ENCODE measurements at places on chromosomes 11 and 22.

DNA sequence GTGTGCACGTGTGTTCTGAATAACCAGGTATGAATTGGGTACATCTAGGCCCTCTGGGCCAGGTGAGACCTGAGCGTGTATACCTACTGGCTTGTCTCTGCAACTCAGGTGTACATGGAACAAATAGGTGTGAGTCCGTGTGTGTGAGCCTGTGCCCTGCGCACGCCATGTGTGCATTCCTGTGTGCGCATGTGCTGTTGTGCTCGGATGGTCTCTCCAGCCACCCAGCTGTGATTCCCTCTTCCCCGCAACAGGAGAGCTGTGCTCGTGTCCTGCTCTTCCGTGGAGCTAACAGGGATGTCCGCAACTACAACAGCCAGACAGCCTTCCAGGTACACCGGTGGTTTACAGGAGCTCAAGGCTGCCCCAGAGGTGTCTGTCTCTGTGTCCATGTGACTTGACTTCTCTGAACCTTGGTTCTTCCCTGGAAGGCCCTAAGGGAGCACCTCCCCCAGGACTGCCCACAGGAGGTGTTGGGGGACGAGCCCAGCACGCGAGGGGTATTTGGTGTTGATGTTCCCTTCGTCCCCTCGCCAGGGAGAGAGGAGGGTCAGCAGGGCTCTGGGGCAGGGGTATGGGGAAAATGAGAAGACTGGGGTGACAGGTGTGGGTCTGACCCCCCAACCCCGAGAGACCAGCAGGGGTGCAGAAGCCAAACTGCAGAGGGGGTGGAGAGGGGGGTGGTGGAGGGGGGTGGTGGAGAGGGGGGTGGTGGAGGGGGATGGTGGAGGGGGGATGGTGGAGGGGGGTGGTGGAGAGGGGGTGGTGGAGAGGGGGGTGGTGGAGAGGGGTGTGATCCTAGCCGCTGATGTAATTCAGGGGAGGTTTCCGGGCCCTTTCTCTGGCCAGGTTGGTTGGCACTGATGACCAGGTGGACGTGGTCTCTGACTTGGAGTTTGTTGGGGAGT is 10.7 kb downstream of the SHANK3 start:
- DNase-seq, result no peak

DNA sequence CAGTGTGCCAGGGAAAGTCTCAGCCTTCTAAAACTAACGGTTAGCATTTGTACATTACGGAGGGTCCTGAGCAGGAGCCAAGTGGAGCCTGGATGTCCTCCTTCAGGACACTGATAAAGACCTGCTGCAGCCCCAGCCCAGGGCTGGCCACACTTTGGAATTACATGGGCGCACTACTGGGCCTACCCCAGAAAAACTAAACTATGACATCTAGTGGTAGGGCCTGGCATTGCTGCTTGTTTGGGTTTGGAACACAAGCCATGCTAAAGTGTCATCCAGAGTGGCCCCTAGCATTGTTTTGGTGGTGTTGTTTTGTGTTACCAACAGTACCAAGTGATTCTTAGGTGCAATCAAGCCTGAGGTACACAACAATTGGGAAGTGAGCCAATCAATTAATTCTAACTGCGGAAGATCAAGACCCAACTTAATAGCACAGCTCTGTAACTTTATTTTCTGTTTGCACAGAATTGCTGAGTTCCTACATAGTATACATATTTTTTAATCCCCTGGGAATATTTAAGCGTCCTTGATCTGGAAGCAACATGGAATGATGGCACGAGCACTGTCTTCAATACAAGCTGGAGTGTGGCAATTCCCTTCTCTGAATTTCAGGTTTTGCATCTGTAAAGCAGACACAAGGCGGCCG is 340.7 kb downstream of the LARGE1 start:
- peak; percentile 84 for DNase-seq

- DNase-seq, result no peak
Measured at GRCh38 chr22:49601614-49602321, 225.9 kb downstream of the BRD1 start.

GRCh38 chr11:26983645-26984044 is 10.3 kb upstream of the FIBIN start:
- DNase-seq, result no peak

- no peak for DNase-seq
Measured at GRCh38 chr22:29946220-29946619, 63.2 kb downstream of the MTMR3 start.

DNA sequence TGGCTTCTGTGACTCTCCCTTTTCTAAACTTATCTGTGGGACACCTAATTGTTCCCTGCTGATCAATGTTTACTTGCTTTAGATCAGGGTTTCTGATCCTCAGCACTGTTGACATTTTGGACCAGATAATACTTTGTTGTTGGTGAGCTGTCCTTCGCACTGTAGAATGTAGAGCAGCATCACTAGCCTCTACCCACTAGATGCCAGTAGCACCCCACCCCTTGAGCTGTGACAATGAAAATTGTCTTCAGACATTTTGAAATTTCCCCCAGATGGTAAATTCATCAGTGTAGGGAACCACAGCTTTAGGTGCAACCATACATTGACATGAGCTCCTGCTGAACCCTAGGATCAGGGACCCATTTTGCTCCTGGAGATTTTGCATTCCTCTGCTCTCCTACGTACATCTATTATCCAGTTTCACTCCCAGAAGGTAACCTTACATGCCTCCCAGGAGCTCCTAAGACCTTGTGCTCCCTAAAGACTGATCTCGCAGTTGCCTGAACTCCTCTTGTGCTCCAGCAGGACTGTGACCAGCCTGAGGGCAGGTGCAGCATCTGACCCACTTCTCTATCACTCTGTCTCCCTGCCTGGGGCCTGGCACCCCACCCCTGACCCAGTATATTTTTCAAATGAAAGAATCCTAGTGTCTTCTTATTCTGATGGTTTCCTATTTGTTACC is 107.8 kb downstream of the FAR1 start:
- no peak for DNase-seq

- no peak for DNase-seq
Measured at GRCh38 chr22:20426259-20426615, 11.4 kb downstream of the SCARF2 start.

- no peak for DNase-seq
Measured at GRCh38 chr11:12102588-12103410, 7.6 kb upstream of the MICAL2 start.

DNA sequence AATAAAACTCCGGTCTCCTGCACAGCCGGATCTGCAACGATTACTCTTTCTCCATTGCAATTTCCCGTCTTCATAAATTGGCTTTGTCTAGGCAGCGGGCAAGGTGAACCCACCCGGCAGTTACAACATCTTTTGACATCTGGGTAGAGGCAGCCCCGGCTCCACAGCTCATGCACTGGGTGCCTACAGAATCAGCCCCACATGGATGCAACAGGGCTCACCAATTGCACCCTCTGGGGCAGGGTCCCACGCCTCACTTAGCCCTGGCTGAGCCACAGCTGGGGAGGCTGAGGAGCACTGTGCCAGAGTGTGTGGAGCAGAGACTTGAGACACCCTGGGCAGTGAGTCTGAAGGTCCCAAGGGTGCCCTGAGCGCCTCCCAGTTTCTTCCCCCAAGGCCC is 710.2 kb downstream of the TBC1D22A start:
- DNase-seq, result no peak

DNA sequence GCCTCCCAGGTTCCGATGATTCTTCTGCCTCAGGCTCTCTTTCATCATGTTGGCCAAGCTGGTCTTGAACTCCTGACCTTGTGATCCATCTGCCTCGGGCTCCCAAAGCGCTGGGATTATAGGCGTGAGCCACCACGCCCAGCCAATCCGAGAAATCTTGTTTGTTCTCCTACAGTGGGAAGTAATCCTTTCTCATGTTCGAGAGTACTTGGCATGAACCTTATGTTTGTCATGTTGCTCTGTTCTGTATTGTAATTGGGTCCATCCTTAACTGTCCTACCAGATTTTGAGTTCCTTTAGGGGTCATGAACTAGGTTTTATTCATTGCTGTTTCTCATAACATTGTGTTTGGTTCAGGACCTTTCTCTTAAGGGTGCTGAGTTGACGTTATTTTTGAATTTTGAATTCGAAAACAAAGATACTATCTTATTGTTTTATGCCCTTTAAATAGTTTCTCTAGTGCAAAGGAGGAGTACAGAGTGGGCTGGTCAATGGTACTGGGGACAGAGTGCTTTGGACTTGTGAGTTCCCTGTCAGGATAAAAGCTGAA is 113.4 kb upstream of the RRM1 start:
- no peak for DNase-seq

DNA sequence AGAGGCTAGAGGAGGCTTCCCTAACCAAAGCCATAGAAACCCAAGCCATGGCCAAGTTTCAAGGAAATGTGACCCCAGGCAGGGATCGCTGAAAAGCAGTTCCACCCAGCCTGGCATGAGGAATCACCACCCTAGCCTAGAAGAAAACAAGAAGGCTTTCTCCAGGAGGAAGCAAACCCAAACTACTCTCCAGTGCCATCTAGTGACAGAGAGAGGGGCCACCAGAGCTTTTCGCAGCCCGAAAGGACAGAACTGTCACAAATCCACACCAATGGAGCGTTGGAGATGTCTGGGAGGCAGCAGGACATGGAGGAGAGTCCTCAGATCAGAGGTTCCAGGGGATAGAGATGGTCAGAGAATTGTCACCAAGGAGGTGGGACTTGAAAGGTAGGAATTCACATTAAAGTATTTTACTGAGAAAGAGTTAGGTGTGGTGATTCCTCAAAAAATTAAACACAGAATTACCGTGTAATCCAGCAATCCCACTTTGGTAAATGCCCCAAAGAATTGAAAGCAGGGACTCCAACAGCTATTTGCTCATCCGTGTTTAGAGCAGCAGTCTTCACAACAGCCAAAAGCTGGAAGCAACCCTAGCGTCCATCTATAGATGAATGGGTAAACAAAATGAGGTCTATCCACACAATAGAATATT is 67.3 kb upstream of the NUP50 start:
- DNase-seq, result peak; percentile 89
